ENCODE measurements at places on chromosomes 11 and 22.

DNA sequence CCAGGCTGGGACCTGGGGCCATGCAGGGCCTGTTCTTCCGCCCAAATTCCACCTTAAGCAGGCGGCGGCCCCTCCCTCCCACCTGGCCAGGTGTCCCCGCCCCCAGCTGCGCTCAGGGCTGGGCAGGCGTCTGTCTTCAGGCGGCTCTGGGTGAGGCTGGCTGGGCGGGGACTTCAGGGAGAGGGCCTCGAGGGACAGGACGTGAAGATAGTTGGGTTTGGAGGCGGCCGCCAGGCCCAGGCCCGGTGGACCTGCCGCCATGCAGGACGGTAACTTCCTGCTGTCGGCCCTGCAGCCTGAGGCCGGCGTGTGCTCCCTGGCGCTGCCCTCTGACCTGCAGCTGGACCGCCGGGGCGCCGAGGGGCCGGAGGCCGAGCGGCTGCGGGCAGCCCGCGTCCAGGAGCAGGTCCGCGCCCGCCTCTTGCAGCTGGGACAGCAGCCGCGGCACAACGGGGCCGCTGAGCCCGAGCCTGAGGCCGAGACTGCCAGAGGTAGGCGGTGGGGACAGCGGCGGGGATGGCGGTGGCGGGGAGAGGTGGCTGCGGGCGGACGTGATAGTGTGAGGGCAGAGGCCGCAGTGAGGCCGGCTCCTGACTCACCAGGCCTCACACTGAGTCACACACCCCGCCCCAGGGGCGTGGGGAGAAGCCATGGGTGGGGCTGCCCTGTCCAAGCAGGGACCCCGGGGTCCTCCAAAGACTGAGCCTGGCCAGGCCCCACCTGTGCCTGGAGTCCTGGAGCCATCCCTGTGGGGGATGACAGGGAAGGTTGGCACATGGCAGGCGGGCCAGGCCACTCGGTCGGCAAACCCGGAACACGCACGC, at the start of gene PKP3:
PKP3 (plus strand) TSS at position 176 of the 824 bp plus-strand sequence; CDS start at position 260, 84 bp downstream.
- DNase-seq: no peak

DNA sequence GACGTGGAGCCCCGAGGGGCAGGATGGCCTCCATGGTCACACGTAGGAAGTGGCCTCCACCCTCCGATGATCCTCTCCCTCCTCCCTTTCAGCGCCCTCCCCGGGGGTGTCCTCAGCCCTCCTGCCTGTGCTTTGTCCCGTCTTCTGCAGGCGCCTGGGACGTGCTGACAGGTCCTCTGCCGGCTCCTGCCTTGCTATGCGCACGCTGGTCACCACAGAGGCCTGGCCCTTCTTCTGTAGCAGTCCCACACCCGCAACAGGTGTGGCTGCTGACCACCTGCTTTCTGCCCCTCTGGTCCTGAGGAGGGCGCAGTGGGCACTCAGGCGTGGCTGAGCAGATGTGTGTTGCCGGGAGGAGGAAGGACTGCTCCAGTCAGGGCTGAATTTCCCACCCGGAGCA, 27.7 kb upstream of the PPP6R3 start:
- no peak for DNase-seq

DNA sequence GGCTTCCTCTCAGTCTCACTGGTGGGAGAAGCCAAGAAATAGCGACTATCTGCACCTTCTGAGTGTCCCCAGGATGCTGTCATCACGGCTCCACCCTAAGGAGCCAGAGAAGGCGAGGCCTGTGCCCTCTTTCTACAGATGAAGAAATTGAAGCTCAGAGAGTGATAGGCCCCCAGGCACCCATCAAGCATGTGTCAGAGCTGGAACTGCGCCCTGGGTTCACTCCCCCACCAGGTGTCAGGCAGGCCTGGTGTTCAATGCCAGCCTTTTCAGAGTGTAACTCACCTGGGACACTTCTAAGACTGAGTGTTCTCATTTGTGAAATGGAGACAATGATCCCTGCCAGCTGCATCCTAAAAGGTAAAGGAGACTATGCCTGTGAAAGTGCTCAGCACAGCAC, 127.3 kb upstream of the SEZ6L start:
- no peak for DNase-seq

- DNase-seq: no peak
Measured at GRCh38 chr22:50170453-50171318, at the start of gene PANX2. Gene PANX2, plus strand, starts transcription at chr22:50170731. Its CDS starts 0 bp downstream, at chr22:50170731.

DNA sequence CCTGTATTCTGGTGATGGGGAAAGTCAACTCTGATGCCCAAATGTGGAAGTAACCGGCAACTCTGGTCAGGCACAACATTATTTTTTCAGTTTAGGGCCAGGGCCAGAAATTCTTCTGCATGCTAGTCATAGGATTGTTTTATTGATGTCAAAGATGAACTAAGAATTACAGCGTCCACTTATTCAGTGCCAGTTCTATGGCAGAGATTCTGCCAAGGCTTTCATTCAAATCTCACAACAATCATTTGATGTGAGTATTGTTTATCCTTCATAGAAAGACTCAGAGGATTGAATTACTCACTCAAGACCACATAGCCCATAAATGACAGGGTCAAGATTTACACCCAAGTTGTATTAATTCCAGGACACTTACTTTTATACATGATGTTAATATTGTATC, 87.7 kb downstream of the TMPRSS5 start:
- no peak for DNase-seq

DNA sequence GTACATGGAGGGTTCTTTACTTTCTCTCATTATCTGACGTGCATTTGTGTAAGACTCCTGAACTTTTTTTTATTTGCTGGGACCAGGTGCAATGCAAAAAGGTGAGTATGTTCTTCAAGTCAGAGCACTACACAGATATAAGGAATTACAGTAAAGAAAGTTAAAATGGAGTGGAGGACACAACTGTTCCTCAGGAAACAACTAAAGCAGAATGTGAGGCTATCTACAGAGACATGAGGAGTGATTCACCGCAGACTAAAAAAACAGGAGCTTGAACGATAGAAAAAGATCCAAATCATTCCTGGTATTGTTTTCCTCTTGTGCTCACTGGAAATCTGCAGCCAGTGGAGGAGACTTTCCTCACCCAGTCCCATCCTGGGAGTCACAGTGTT, 106.2 kb downstream of the ABTB2 start:
- no peak for DNase-seq

- no peak for DNase-seq
Measured at GRCh38 chr11:121494355-121495099, 41.8 kb upstream of the SORL1-AS1 start.

DNA sequence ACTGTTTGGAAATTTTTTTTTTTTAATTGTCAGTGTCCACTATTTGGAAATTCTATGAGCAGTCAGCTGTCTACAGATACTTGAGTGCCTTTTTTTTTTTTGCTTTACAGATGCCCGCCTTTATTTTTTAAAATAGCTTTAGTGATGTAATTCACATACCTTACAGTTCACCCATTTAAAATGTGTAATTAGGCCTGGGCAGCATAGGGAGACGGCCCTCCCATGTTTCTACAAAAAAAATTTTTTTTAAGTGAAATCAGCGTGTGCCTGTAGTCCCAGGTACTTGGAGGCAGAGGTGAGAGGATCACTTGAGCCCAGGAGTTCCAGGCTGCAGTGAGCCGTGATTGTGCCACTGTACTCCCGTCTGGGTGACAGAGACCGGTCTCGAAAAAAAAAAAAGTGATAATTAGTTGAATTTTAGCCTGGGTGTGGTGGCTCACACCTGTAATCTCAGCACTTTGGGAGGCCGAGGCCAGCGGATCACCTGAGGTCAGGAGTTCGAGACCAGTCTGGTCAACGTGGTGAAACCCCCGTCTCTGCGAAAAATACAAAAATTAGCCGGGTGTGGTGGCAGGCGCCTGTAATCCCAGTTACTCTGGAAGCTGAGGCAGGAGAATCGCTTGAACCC, 1.5 kb downstream of the ZNF143 start:
- DNase-seq: no peak

DNA sequence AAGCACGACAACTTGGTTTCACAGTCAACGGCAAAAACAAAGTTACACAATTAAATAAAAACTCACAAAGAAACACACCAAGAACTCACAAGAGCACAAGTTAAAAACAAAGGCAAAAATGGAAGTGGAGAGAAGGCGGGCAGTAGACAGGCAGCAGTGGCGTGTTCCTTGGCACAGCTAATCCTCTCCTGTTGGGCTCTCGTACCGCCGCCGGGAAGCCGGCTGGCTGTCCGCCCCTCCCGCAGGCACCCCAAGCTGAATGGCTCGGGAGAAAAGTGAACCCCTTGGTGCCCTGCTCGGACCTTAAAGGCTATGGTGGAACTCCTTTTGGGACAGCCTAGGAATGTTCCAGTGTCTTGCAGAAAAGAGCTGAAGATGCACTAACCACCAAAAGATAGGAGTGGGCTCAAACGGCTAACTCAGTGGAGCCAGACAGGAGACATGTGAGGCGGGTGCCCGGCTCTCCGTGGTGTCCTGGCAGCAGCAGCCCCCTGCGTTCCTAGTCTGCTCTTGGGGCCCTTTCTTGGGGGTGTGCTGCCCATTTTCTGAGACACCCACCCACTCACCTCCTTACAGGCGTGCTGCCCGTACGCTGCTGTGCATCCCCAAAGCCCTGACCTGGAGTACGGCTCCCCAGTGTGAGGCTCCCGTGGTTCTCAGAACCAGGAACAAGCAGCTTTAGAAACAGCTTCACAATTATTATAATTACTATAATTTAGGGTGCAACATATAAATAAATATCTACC, 86.1 kb upstream of the BID start:
- no peak for DNase-seq

- no peak for DNase-seq
Measured at GRCh38 chr22:29797351-29797750, 30.2 kb downstream of the UQCR10 start.

- no peak for DNase-seq
Measured at GRCh38 chr11:3044915-3045314, 12.3 kb downstream of the CARS1 start.

- DNase-seq: no peak
Measured at GRCh38 chr11:3911908-3912505, 56.5 kb downstream of the STIM1 start.

DNA sequence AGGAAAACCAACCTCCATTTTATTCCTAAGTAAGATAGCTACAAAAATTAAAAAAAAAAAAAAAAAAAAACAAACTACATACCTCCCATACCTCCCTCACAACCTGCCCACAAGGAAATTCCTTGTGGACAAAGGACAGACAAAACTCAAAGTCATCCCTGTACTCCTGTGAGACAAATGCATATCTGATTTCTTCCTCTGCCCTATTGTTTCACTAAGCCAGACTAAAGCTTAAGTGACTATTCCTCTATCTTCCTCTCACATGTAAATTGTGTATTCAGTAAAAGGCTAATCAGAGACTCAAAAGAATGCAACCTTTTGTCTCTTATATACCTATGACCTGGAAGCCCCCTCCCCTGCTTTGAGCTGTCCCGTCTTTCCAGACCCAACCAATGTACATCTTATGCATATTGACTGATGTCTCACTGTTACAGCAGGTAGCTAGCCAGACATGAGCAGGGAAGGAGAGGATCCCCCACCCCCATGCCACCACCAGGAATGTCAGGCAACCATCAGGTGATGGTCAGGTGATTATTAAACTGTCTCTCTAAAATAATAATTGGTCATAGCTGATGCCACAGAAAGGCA, 289.4 kb downstream of the SBF2 start:
- DNase-seq: no peak

All from NCI-H1930 (cell line).